Epithelial cell of proximal tubule (primary cell): ENCODE measurements at places on chromosomes 1 and 21. TPM values are rescaled to one million over a fixed set of nuclear protein-coding genes. Genes with fewer than 3 reads are reported as not detected.

DNA sequence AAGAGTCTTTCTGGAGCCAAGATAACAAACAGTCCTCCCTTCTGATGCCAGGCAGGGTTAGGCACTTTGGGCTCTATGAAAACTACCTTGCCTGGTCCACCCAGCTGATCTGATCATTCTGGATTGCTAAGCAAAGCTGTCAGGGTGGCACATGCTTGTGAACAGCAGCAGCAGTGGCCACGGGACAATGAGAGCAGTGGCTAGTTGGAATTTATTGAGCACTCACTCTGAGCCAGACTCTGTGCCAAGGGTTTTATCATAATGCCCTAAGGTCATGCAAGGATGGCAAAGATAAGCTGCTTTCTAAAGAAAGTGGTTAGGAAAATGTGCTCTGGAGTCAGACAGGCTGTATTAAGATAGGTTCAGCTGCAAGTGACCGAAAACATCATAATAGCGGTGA is 390.4 kb upstream of the VAMP3 start:
- no peak for DNase-seq

GRCh38 chr1:43616383-43616782 is 33.6 kb upstream of the KDM4A start:
- DNase-seq, result no peak

The MYOG gene
- not detected in 2 replicates for total RNA-seq

GRCh38 chr1:44707112-44707881 is 23.7 kb downstream of the RNU5D-1 start:
- DNase-seq, result peak; percentile 70

GRCh38 chr1:193462629-193463320 is 276.4 kb upstream of the B3GALT2 start:
- no peak for DNase-seq
